ENCODE measurements at places on chromosomes 13 and 19. TPM values are rescaled to one million over a fixed set of nuclear protein-coding genes. Genes with fewer than 3 reads are reported as not detected.

CACNA1A gene
- 1.3 TPM for total RNA-seq

YIF1B gene
- total RNA-seq: 27.6 TPM

OR7D4 gene
- not detected for total RNA-seq

MISP gene
- not detected for total RNA-seq

ONECUT3 gene
- not detected for total RNA-seq

S1PR4 gene
- 1.2 TPM for total RNA-seq

APOE gene
- total RNA-seq: 26.6 TPM

PCDH9 gene
- 17.1 TPM for total RNA-seq

RDH8 gene
- not detected for total RNA-seq

SMAD9 gene
- 11.5 TPM for total RNA-seq

KLK3 gene
- total RNA-seq: not detected

DNA sequence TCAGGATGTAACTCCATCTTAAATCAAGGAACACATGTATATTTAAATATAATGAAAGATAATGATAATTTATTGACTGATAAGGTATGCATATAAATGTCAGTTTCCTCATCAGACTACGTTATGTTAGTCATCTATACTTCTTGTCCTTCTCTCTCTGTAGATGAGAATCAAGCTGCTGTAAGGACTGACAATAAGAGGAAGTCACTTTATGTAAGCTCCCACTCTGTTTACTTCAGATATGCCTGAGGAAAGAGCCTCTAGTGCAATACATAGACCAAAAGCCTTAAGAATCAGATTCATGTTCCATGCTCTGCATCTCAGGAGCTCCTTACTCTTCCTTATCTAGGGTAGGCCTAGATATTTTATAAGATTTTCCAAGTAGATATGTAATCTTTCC is 9.6 kb upstream of the SLITRK6 start:
- DNase-seq: no peak

DNA sequence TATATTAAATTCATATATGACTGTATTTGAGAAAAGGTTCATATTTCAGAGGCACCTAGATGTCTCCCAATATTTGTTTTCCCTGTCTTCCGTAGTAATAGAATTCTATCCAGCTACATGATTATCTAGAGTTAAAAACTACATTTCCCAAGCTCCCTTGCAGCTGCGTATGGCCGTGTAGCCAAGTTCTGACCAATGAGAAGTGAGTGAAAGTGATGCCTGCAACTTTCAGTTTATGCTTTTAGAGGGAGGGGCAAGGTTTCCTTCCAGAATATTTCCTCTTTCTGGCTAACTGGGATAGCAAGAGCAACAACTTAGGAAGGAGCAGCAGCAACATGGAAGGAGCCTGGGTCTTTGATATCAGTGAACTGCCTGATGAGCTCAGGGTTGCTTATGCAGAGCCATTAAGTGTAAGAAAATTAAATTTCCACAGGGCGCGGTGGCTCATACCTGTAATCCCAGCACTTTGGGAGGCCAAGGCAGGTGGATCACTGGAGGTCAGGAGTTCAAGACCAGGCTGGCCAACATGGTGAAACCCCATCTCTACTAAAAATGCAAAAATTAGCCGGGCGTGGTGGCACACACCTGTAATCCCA is 23.2 kb upstream of the CYP2A13 start:
- no peak for DNase-seq

DNA sequence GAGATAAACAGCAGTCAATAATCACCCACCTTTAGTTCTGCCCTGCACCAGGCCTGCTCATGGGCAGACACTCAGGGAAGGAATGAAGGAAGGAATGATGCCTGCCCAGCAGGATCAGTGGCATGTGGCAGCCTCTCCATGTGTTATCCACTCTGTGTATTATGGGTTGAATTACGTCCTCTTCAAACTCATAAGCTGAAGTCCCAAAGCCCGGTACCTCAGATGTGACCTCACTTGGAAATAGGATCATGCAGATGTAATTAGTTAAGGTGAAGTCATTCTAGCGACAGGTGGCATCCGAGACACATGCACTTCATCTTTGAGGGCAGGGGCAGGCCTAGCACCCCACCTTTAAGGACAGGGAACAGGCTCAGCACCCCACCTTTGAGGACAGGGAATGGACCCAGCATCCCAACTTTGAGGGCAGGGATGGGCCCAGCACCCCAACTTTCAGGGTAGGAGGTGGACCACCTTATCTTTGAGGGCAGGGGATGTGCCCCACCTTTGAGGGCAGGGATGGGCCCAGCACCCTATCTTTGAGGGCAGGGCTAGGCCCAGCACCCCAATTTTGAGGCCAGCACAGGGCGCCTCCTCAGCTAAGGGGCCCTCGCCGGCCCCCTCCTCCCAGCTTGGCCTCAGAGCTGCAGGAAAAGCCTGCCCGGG is 127.6 kb downstream of the URI1 start:
- DNase-seq: peak; percentile 44

DNA sequence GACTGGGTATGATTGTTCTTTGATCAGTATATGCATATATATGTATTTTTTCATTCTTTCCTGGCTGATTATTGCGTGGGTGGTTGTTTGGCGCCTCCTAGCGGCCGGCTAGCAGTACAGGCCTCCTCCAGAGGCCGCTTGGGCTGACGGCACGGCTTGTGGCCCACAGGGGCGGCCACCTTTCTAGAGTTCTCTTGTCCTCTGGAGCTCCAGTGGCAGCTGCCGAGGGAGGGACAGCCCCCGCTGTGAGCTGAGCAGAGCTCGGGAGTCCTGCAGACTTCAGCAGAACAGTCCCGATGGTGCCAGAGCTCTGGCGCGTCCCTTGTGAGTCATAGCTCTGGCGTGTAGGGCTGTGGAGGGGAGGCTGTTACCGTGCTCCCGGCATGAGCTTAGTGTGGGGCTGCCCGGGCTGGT is 22.5 kb upstream of the ZNF429 start:
- peak; percentile 82 for DNase-seq

GRCh38 chr19:49631014-49631588 is 8.8 kb downstream of the RRAS start:
- DNase-seq: no peak

GRCh38 chr13:66069570-66069969 is 1160.6 kb downstream of the PCDH9 start:
- DNase-seq: no peak

DNA sequence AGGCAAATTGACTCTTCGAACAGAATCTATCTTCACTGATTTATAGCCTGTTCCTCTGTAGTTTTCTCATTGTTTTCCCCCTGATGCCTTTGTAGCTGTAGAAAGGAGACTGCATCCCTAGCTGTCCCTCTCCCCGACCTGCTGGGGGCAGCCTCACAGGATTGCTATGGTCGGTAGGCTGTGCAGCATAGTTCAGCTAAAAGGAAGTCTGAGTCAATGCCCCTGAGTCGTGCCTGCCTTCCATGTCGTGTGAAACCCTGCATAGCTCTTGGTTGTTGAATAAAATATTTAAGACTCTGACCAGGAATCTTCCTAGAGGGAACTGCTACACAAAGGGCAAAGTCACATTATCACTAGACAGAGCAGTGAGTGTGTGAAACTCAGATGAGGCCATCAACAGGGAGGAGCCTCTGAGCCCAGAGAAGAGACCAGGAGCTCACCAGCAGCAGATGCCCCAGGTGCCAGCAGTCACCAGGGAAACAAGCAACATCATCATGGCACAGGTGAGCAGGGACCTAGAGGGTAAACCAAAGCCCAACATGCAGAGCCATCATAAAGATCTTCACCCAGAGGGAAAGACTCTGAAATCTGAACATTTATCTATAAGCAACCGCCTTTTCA is 108.4 kb upstream of the NBEA start:
- DNase-seq: no peak

GRCh38 chr19:6439743-6440142 is 6.2 kb upstream of the SLC25A41 start:
- DNase-seq: no peak

- DNase-seq: no peak
Measured at GRCh38 chr13:111904166-111904565, 162.8 kb upstream of the SOX1 start.

DNA sequence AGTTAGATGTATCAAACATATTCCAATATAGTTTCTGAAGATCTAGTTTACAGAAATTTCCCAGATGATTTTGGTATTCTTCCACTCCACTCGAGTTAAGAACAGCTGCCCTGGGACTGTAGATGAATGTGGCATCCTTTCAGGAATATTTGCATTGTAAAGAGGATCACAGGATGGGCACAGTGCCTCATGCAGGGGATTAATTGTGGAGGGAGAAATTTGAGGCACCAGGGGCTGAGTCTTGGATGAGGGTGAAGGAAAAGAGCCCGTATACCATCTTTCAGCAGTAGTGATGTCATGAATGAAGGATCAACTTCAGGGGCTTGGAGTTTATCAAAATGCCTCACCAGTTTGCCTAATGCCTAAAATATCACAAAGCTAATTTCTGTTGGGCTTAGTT is 4.0 kb upstream of the PDS5B start:
- no peak for DNase-seq

DNA sequence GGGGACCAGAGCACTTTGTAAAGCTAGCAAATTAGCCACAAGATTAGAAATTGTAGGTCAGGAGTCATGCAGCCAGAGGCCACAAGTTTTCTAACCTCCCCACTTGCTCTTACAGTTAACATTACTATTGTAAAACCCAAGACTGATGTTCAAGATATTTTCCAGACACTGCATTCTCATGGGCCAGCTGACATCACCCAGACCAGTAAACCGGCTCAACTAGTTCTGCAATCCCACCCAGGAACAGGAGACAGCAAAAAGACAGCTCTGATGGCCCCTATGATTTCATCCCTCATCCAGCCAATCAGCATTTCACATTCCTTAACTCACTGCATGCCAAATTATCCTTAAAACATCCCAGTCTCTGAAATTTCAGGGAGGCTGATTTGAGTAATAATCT is 178.5 kb downstream of the PRR20E start:
- no peak for DNase-seq

DNA sequence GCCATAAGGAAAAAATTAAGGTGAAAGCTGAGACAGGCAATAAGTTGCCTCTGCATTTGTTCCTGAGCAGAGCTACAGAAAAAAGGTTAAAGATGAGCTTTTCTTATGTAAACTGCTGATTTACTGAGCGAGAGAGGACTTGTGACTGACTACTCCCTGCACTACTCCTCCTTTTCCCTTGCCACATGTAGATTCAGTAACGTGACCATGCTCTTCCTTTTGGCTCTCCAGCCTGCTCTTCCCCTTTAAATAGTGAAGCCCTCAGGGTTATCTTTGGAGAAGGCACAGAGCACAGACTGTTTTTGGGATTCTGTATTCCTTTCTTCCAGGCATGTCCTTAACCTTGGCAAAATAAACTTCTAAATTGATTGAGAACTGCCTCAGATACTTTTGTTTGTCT is 630.2 kb downstream of the UQCRFS1 start:
- no peak for DNase-seq

DNA sequence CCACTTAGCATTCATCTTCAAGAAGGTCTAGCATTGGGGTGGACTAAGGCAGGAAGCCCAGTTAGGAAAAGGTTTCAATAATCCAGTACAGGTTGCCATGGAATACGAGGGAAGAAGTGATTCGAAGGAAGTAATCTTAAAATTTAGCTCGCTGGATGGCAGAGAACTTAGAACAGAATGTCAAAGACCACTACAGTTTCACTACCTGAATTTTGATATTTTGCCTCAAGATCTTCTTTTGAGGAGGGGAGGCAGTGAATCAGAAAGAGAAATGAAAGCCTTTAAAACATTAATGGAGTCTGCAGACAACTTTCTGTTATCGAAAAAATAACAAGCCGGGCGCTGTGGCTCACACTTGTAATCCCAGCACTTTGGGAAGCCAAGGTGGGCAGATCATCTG is 7.0 kb upstream of the RAB8A start:
- DNase-seq: no peak

DNA sequence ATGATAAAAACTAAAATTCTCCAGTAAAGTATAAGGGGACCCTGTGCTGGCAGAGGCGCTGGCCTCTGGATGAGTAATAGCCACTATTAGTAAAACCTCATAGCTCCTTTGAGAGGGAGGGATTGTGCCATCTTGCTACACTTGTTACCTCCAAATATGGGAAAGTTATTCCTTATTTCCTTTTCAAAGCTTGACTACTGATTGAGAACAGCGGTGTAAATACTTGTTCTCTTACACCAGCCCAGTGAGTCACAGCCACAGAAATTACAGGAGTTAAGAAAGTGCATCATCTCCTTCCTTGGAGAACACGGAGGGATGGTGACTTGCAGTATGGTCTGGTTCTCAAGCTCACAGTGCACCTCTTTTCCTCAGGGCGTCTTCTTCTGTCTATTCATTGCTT is 379.0 kb downstream of the EFNB2 start:
- no peak for DNase-seq

GRCh38 chr19:31294189-31294588 is 55.0 kb downstream of the TSHZ3 start:
- peak; percentile 49 for DNase-seq

DNA sequence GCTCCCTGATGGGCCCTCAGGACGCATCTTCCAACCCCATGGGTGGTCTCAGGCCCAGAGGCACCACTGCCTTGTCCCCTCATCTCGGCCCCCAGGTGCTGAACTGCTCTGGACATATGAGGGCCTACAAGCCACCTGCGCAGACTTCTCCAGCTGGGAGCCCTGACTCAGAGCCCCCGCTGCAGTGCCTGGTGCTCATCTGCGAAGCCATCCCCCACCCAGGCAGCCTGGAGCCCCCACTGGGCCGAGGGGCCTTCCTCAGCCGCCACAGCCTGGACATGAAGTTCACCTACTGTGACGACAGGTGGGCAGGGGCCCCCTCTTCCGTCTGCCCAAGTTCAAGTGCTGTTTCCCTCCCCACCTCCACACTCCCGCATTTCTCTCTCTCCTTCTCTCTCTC is 12.2 kb downstream of the HIF3A start:
- DNase-seq: no peak

DNA sequence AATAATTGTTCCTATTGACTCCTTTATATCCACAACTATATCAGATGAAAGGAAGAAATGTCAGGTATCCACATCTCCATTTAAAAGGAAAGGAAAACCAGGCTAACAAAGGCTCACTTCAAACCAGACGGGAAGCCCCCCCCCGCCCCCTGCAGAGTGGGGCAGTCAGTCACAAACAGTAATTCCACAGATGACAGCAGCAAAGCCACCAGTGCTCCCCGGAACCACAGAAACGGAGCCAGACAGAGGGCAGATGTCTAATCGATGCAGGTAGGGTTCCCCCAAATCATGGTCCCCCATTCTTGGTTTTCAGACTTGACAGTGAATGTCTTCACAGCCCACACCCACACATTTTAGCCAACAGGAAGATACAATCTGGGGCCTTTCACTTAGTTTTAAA is 100.8 kb downstream of the STK24 start:
- DNase-seq: no peak

GRCh38 chr13:77832339-77833100 is 86.1 kb downstream of the EDNRB start:
- no peak for DNase-seq

- DNase-seq: no peak
Measured at GRCh38 chr19:19749117-19749907, 16.4 kb upstream of the ZNF14 start.

DNA sequence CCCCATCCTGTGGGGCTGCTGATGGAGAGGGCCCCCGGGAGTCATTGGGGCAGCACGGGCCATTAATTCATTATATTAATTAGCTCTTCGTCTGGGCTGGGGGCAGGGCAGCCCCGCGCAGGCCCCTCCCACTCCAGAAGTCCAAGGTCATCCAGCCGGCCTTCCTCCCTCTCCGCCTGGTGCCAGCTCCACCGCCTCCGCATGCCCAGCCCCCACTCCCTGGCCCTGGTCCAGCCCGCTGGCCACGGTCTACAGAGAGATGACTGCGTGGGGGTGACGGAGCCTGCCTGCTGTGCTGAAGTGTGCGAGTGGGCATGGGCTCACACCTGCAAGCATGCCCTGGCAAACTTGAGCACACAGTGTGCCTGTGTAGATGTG is 8.8 kb downstream of the IGLON5 start:
- DNase-seq: no peak
